ENCODE measurements at places on chromosomes 12 and 14.
A peak's percentile ranks its signal among the peaks of the same experiment; 100 is the strongest.

- DNase-seq: no peak
Observed at GRCh38 chr12:110234331-110234751, 46.7 kb upstream of the ATP2A2 start.

DNA sequence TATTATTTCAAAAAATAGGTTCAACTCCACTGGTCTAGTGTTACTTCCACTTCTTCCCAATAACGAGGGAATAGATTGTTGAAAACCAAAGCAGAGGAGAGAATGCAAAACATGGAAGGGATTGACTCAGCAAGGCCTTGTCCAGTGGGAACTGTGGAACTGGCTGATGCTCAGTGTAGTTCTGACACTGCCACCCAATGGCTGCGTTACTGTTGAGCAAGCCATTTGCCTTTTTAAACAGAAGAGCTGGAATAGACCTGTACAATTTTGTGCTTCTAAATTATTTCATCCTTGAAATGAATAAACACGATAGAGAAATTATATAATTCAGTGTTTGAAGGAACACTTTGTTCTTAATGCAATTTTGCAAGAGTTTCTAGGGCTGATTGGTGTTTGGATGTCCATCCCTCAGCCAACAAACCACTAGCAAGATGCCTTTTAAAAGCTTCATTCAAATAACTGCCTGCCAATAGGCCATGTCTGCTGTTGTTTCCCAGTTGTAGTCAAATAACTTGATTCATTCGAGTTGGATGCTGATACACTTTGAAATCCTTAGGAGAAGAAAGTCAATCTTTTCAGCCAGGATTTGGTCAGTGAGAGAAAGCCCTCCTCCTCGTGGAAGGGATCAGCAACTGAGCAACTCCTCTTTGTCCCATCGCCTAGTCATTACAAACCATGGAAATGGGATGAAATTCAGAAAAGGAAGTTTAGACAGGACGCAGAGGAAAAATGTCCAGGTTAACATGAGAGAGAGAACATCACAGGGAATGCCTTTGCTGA, 7.3 kb upstream of the MGP start:
- DNase-seq: no peak

GRCh38 chr12:4174417-4174816, 99.1 kb upstream of the CCND2 start:
- no peak for DNase-seq

DNA sequence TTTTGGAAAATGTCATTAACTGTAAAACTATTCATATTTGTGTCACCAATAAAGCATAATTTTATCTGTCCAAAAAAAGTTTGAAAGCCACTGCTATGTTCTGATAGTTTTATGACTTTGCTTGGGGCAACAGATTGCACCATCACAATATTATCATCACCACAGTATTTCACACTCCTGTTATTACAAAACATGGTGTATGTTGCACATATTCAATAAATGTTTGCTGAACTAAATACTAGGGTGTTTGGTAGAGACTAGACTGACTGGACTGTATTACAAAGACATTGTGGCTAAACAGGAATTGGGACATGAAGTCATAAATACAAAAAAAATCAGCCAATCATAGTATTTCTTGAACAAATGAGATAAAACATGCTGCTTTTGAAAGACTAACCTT, 55.1 kb downstream of the PAWR start:
- DNase-seq: no peak

- DNase-seq: peak; percentile 24
Observed at GRCh38 chr12:94208622-94208966, 60.2 kb downstream of the PLXNC1 start.
